Esophagus mucosa (tissue), 1 donor: ENCODE measurements at places on chromosomes 2 and 18.
A peak's percentile ranks its signal among the peaks of the same experiment; 100 is the strongest.

- ATAC-seq = no peak
Measured at GRCh38 chr2:38747007-38747424, 4.1 kb downstream of the SRSF7 start.

DNA sequence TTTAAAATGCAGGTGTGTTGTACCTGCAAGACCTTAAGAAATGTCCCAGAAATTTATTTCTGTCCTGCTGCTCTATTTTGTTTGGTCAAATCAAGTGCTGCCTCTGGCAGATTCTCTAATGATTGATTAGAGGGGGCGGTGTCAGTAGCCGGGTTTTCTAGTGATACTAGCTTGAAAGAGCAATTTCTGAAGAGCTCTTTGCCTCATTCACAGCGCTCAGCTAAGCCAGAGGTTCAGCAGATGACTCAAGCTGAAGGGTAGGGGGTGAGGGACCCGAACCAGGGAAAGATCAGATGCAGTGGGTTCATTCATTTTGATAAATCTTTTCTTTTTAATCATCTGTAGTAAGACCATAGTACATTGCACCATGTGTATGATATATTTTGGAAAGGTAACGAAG is 15.0 kb downstream of the ZBTB7C start:
- ATAC-seq = no peak

DNA sequence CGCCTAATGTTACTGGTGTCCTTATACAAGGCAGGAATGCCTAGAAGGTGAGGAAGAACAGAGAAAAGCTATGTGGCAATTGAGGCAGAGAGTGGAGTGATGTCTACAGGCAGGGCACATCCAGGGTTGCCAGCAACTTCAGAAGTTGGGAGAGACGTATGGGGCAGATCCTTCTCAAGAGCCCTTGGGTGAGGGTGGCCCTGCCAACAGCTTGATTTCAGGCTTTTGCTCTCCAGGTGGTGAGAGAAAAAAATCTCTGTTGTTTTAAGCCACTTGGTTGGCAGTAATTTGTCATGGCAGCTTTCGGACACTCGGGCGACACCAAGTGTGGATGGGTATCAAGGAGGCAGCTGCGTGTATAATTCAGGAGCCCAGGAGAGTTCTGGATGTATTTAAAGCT is 217.4 kb upstream of the SMIM21 start:
- no peak for ATAC-seq

- no peak for ATAC-seq
Measured at GRCh38 chr2:224077773-224078507, 38.9 kb upstream of the SERPINE2 start.

GRCh38 chr18:51425889-51426288 is 228.4 kb upstream of the MEX3C start:
- peak; percentile 35 for ATAC-seq

DNA sequence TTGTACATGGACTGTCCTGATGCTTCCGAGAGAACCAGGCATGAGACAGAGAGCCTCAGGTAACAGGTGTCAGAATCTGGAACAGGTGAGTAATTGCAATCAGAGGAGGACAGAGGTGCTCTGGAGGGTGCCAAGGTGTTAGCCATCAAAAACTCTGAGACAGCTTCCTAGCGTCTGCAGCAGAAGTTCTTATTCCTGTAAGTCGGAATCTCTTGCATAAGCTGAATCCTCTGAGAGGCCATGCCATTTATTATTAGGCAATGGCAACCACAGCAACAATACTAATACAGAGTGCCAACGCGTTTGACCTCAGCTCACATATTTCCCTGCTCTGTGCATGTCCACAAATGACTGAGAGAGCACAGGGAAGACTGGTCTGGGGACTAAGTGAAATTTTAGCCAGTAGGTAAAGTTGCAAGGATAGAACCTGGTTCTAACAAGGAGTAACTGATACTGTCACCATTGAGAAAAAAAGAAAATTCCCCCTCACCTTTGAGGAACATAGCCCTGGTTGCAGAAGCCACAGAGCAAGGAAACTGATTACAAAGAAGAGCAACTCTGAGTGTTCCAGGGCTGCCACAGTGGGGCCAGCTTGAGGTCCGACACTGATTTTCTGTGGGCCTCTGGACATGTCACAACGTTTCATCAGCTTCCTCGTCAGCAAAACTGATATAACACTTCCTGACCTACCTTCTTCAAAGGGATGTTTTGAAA is 55.1 kb upstream of the ACSL3 start:
- peak; percentile 93 for ATAC-seq

DNA sequence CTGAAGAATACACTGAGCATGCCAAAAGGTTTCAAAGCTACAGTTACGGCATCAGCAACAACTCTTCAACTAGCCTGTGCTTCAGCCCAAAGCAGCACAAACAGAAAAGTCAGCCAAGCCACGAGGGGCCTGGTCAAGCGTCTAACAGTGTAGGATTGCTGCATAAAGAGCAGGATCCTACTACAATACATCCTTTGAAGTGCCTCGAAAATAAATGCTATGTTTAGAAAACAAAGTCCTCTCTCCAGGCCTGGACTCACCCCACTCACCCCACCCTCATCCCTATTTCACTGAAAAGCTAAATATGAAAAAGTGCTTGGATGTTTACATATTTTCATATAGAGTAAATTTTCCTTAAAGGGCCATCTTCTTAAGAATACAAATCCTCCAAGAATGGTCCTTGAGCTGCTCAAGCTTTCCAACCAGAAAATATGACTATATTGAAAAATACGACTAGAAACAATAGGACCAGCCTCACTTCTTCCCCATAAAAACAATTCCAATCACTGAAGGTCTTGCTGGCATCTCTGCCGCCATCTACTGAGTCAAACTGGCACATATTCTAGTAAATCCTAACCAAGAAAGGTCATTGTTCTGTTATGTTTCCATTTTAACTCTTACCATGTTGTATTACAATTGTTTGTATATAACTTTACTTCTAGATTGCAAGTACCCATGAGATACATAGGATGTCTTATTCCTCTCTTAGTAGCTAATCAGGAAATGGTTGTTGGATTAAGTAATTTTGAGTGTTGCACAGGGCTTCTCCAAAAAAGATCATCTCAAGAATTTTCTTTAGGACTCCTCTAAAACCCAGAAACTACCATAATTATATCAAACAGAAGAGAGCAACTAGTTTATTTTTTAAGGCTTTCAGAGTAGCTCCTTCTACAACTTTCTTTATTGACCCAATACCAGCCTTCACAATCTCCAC is 63.6 kb downstream of the CLHC1 start:
- ATAC-seq = peak; percentile 72

GRCh38 chr2:190535586-190535985 is 1.1 kb upstream of the NEMP2 start:
- no peak for ATAC-seq

- no peak for ATAC-seq
Measured at GRCh38 chr2:215498431-215498830, 62.6 kb upstream of the FN1 start.

GRCh38 chr2:156329031-156329926 is 3.2 kb downstream of the NR4A2 start:
- no peak for ATAC-seq

GRCh38 chr2:152664725-152665124 is 52.5 kb downstream of the PRPF40A start:
- no peak for ATAC-seq

DNA sequence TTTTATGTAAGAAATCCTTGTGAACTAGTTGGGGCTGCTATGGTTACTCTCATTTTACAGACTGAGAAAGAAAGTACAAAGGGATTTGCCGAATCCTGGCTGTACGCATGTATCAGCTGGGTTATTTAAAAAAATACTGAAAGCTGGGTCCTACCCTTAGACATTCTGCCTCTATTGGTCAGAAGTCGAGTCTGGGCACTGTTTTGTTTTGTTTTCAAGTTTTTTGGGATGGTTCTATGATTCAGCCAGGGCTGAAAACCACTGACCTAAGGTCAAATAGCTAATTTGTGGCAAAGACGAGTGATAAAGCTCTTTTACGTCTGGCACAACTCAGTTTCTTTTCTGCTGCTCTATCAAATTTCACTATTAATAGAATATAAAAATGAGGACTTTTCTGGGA is 5.9 kb upstream of the SLC8A1 start:
- no peak for ATAC-seq

DNA sequence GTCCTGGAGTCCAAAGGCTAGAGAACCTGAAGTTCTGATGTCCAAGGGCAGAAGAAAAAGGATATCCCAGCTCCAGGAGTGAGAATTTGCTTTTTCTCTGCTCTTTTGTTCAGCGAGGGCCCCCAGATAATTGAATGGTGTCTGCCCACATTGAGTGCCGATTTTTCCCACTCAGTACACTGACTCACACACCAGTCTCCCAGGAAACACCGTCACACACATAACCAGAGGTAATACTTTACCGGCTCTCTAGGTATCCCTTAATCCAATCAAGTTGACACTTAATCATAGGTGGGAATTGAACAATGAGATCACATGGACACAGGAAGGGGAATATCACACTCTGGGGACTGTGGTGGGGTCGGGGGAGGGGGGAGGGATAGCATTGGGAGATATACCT is 161.5 kb downstream of the WDR7 start:
- no peak for ATAC-seq

- ATAC-seq = no peak
Measured at GRCh38 chr2:55838653-55839052, 84.9 kb downstream of the EFEMP1 start.

DNA sequence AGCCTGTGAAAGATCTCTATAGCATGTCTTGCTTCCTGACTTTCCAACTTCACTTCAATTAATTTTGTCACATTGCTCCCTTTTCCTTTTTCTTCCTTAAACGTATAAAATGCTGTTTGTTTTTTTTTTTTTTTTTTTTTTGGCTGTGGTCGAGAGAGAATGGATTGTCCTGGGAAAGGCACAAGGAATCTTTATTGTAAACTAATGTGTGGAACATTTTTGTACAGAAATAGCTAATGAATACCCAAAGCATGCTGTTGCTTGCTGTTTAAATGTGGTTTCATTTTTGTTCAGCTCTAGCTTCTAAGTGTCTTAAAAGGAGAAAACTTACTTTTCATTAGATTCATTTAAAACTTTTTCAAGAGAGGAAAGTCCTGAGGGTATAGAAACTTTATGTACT is 105.5 kb downstream of the GPD2 start:
- no peak for ATAC-seq

- ATAC-seq = peak; percentile 25
Measured at GRCh38 chr2:197571627-197572271, 55.9 kb downstream of the MOB4 start.

GRCh38 chr2:239288951-239289511 is 111.8 kb downstream of the HDAC4 start:
- no peak for ATAC-seq

DNA sequence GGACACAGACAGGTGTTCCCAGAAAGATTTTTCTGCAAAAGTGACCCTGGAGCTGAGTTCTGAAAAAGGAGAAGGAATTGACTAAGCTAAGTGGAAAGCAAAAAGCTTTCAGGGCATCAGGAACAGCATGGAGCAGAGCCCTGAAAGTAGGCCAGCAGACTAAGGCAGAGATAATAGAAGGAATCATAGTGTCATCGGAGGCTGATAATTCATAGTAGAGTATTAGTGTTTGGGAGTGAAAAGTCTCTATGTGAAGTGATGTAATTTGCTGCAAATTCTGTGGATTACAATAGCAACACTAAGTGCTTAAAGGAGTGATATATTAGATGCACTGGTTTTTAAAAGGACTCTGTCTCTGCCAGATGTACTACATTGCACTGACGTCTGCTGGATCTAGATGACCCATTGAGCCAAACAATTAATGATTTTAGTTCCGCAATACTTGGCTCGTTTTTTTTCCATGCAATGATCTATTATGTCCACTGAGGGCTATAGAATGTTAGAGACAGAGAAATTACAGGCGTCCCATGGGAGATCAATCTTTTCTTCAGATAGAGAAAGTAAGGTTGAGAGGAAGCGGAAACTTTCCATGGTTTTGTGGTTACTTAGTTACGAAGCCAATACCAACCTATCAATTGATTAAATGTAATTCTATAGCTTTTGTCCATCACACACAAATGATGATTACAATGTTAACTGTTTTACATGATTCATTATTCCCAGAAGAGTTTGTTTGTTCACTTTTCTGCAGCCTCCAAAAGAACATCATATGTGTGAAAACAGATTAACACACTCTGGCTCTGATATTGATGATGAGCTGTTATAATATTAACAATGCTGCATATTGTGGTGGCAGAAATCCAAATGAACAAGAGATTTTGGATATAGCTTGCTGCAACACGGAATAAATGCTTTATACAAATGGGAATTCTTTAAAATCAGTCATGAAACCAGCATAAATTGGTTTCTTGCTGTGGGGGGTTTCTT is 143.7 kb downstream of the MC4R start:
- ATAC-seq = no peak

DNA sequence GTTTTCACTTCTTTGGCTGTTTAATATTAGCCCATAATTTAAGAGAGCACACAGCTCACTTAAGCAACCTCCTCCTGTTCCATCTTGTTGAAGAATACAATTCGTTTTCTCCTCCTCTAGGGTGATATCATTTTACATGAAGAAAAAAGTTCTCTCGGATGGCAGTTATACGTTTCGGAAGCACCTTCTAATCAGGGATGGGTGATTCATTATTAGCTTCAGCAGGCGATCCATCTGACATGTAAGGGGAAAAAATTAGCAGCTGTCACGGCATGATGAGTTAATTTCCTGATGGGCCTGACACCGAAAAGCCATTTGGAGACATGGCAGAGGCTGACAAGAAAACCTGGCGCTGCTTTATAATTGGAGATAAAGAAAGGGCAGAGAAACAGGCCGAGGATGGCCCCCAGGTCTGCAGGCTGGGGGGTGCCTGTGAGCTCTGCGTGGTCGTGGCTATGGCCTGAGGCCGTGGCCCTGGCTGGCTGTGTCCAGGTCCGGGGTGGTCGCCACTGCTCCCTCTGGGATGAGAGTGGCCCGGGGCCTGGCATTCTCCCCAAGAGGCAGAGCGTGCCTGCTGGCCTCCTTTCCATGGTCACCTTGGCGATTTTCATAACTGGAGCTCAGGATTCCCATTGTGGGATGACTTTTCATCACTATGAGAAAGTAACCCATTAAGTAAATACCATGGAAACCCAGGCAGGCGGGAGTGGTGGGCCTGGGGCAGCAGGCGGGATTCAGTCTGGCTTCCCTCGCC is 140.1 kb downstream of the PTGR3 start:
- ATAC-seq = no peak

- ATAC-seq = peak; percentile 55
Measured at GRCh38 chr2:84741182-84741822, 139.6 kb downstream of the TRABD2A start.

DNA sequence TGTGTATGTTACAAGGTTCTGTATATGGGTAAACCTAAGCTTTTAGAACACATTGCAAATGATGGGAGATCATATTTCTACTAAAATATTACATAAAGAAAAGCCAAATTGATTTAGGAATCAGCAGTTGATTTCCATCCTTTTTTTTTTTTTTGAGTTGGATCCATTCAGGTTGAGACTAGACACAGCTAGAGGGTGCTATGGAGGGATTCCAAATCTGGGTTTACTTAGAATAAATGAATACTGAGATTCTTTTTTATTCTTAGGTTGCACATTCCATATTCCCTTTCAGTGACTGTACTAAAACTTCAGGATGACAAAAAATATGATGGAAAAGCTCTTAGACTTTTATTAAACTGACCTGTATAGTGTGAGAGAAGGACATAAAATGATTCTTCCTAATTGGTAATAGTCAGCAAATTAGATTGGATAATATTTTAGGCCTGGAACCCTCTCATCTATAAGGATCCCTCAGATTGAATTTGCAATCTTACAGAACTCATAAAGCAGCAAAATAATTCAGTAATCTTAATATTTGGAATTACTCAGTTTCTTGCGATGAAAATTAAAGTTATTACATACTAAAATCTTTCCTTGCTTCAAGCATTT is 183.3 kb upstream of the SESTD1 start:
- no peak for ATAC-seq

- no peak for ATAC-seq
Measured at GRCh38 chr2:211035548-211036185, 479.3 kb downstream of the CPS1 start.
